Coronary artery (tissue), 2 donors: ENCODE measurements at places on chromosomes 7 and 10.

- DNase-seq = no peak
Measured at GRCh38 chr10:106267591-106267990, 896.9 kb downstream of the SORCS1 start.

DNA sequence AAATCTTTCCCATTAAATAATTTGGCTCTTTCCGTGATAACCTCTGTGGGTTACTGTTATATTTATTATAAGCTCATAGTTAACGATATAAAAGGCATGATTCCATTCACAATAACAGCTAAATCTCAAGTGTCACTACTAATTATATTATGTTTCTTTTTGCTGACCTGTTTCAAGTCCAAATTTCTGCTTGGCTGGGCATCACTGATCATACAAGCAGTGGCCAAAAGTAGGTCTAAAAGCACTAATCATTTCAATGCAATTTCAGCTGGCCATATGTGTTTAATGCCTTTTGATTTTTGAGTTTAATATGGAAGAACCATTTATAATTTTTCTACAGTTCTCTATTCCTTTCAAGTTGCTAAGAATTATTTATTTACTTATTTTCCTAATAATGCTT, 110.7 kb downstream of the SEMA3A start:
- no peak for DNase-seq

DNA sequence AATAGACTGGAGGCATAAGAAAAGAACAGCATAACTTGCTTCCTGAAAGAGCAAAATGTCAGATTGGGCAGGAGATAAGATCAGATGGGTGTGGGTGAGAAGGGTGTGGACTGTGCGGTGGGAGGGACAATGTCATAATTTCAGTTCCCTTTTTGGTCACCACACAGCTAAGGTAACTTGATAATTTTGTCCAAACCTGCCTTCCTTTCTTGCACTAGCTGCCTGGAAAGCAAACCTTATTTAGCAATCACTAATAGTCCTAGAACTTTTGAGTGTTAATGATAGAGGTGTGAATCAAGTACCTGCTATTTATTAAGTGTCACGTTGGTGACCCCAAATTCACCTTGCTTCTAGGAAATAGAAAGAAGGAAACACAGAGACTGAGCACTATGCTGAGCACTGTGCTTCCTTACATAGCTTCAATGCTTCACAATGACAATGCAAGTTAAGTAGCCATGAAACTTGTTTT, 72.4 kb upstream of the SP4 start:
- no peak for DNase-seq

DNA sequence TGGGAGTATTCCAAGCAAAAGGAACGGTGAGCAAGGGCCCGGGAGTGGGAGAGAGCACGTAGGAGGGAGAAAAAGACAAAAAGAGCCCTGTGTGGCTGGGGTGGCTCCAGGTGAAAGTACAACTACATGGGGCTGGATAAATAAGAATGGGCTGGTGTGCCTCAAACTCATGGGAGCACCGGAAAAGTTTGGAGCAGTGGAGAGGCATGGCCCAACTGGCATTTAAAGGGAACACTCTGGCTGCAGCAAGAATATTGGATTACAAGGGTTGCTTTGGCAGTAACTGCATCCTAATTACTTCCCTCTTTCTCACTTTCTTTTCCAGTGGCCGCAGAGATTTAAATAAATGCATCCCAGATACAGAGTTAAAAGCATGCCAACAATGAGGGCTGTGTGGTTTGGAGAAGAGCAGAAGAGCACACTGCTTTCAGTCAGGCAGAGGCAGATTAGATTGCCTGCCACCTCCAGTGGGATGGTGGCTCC, 39.1 kb upstream of the HERPUD2 start:
- DNase-seq = no peak

DNA sequence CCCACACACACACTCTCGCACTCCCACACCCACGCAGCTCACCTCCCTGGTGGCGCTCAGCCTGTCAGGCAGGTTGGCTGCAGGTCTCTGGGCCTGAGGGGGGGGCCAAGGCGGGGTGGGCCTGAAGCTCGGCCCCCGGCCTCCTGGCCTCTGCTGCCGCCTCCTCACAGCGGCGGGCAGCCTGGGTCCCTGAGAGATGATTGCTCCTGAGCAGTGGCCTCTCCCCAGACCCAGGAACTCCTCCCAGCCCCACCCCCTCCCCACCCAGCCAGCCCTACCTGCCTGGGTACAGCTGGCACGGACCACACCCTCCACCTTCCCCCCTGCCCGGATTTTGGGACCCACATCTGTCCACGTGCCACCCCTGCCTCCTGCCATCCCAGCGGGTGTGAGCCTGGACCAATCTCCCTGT, 4.6 kb upstream of the TMEM184A start:
- no peak for DNase-seq

DNA sequence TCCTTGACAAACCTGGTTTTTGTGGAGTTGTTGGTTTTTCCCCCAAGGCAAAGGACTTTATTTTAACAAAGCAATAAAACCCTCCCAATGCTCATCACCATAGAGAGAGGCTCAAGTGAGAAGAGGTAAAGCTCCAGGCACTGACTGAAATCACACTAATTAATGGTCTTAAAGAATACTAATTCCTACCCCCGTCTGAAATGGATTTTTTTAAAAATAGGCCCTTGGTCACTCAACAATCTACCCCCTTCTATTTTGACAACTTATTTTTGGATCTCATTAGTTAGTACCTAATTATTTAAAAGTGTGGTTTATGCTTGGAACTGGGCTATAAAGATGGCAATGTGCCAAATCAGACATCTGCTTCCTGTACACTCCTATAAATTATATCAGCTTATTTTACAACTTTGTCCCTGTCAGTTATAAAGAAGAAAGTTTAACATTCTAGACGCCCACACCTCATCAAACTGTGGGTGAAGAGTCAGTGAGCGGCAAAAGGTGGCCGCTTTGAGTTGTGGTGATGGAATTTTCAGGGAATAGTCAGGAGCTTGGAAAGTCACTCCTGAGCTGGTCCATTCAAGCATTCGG, 10.6 kb downstream of the GLI3 start:
- DNase-seq = no peak

DNA sequence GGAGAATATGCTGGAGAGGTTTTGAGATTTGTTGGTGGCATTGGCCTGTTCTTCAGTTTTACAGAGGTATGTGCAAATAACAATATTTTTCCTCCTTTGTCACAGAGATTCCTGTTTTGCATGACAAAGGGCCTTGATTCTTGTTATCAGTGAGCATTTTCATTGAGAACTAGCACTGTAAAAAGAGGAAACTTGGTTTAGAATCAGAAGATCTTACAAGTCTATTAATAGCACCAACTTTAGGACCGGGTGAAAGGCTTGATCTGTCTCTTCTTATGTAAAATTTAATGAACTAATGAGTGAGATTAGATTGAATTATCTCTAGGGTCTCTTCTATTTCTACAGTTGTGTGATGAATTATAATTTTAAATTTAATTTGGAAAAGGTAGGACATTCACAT, 25.5 kb downstream of the TSPAN13 start:
- DNase-seq = no peak

DNA sequence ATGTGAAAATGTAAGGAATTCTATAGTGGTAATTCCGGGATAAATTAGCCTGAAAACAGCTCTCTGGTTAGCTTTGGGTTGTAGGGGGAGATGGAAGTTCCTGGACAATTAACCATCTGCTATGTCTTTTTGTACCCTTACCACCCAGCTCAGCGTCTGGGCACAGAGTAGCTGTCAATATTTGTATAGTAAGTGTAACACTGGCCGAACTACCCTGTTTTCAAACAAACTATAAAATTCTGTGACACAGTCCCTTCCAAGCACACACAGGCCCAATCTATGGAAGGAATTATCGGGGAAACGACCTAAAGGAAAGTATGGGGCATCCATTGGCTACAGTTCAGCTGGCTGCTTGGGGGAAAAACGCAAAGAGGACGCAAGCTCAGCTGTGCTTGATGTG, 869 bp upstream of the LHFPL3 start:
- DNase-seq = no peak

GRCh38 chr7:76074972-76075370, 27.1 kb downstream of the MDH2 start:
- no peak for DNase-seq

GRCh38 chr7:39621784-39622411, 1.5 kb upstream of the RALA start:
- DNase-seq = no peak
